ENCODE measurements at places on chromosomes 5 and 9.

- no peak for DNase-seq
Measured at GRCh38 chr5:101047181-101047580, 144.1 kb upstream of the ST8SIA4 start.

- DNase-seq = no peak
Measured at GRCh38 chr9:18473652-18474279, at the start of gene ADAMTSL1. Gene ADAMTSL1 (plus strand): TSS chr9:18474153. CDS start chr9:18474233, 80 bp downstream.

DNA sequence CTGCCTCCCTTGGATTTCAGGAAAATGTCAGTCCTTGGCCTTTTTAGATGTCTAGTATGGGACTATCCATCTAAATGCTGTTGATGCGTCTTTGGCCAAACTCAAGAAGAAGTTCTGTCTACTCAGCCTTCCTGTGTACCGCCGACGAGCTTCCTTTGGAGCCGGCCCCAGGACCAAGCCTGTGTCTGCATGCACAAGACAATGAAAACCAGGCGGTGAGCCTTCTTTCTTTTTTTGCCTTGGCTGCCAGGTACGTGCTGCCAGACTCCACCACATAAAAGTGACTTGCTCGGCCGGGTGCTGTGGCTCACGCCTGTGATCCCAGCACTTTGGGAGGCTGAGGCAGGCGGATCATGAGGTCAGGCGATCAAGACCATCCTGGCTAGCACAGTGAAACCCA lies 6.0 kb upstream of the NEURL1B start:
- DNase-seq = no peak

GRCh38 chr5:126414874-126415502 lies 8.2 kb upstream of the GRAMD2B start:
- no peak for DNase-seq

DNA sequence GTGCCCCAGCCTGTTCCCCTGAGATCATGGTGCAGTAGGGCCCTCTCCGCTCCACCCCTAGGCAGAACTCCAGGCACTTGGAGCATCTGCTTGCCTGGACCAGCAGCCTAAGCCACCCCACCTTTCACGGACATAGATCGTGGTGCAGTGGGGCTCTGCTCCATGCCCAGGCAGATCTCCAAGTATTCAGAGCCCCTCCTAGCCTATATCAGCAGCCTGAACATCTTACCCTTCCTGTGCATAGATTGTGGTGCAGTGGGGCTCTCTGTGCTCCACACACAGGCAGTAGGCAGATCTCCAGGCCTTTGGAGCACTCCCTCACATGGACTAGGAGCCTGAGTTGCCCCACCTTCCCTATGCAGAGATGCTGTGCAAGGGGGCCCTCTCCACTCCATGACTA lies 103.0 kb downstream of the GLIS3 start:
- DNase-seq = no peak

GRCh38 chr5:109905906-109906305 lies 216.2 kb downstream of the MAN2A1 start:
- DNase-seq = no peak

- DNase-seq = no peak
Measured at GRCh38 chr9:94826644-94827410, 100.3 kb downstream of the AOPEP start.

- DNase-seq = peak; percentile 46
Measured at GRCh38 chr5:33588654-33589372, 148.0 kb downstream of the TARS1 start.

DNA sequence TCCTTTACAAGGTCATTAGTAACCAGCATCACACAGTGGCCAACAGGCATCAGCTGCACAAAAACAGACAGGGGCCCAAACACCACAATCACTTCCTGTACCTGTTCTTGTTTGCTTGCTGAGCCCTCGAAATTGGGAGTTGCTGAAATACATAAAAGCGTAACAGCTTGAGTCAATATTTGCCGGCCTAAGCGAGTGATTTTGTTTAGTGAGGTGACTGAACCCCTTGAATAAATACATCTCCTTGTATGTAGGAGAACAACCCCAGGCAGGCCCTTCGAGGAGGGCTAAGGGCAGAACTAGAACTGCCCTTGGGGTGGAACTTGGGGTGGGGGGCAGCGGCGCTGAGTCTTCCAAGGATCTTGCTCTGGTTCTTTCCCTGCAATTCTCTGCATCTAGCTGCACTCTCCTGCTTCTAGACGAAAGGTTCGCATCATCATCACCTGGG lies 502.5 kb downstream of the RASEF start:
- DNase-seq = no peak

DNA sequence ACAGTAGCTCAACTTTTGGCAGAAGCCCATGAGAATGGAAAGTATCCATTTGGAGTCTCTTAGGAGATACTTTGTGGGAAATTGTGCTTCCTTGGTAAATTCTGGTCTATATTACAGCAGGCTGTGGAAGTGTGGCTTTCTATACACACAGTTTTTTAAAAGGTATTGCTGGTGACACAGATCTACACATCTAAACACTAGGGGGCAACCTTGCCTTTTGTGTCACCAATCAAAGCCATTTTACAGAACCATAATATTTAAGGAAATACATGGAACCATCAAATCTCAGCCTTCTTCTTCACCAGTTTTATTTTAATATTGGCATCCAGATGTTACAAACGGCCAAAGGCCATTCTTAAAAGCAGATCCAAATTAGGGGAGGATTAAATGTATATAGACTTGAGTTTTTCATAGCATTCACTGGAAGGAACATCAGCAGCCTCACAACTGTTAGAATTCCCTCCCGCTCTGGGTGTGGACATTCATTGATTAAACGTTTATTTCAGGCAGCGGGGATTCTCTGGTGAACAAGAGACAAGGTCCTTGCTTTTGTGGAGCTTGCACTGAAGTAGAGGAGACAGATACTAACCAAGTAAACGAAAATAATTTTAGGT lies 132.4 kb upstream of the EPB41L4A start:
- DNase-seq = peak; percentile 64

Measured in Calu3 (cell line).